Left ventricle myocardium inferior (tissue), 1 donor: ENCODE measurements at places on chromosomes 3 and 15.

DNA sequence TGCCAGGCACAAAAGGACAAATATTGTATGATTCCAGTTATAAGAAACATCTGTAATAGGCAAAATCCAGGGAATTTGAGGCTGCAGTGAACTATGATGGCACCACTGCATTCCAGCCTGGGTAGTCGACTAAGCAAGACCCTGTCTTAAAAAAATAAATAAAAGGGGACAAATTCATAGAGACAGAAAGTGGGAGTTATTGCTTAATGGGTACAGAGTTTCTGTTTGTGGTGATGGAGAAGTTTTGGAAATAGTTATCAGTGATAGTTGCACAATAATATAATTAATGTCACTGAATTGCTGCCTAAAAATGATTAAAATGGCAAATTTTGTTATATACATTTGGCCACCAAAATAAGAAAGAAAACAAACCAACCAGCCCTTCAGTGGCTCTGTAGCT is 27.6 kb upstream of the CNBP start:
- DNase-seq = no peak

GRCh38 chr3:69352305-69353087 is 33.4 kb downstream of the FRMD4B start:
- DNase-seq = no peak

DNA sequence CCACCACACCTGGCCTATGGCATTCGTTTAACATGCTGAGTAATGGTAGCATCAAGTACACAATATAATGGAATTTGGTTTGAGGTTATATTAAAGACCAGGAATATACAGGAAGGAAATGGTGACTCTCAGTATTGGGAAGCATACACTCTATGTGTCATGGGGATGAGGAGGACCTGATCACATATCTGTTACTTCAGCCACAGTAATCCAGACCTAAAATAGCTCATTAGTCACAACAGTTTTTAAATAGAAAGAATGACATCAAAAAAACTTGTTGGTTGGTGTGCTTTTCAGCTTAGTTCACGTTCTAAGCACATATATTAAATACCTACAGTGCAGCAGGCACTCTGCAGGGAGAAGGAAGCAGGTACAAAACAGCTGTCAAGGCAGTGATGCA is 52.5 kb upstream of the ATP2C1 start:
- no peak for DNase-seq

DNA sequence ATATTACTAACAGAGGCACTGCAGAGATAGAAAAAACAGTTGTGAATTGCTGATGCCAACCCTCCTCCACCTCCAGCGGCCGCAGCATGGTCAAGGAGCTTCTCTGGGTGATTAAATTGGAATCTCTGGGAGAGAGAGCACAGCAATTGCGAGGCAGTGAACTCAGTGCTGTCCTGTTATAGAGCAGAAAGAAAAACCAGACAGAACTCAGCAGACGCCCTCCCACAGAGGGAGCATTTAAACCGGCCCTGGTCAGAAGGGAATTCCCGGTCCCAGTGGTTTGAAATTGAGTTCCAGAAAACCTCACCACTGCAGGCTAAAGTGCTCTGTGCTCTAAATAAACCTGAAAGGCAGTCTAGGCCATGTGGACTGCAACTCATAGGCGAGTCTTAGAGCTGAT is 175.4 kb downstream of the SQOR start:
- no peak for DNase-seq

DNA sequence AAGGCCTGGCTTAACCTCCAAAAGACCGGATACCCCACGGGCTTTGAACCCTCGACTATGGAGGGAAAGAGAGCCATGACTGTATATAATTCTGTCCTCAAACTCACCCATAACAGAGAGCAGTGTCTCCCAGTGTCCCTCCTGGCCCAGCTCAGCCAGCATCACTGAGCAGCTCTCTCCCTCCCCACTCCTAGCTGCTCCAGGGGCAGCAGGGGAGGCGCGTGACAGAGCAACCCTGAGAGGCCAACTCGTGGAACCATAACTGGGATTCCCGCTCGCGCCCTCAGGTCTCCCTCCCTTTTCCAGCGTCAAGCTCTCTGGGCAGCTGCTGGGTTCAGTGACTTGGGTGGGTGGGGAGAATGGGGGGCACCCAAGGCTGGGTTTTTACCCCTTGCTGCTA is 561 bp upstream of the CPLX3 start:
- DNase-seq = no peak

DNA sequence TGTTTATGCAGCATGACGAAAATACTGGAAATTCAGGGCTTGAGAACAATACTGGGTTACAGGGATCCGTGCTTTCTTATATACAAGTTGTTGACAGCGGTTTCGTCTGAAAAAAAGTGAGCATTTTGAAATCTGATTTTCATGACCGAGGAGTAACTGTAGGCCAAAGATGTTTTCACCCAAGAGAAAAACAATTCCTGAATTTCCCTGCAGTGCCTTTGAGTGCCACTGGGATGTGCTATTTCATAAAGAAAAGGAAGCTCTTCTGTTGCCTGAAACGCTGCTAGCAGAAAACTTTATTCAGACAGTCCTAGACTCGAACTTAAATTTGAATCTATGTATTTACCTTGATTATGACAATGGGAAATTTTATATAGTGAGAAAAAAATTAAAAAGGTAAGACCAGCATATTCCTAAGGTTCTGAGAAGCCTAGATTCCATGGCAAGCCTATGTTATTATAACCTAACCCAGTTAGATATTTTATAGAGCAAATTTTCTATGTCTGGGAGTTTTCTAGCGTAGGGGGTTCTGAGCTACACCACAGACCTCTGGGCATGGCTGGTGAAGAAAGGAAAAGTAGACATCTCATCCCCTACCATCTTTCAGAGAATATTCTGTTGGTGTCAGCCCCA is 30.2 kb downstream of the KCNAB1 start:
- no peak for DNase-seq

- no peak for DNase-seq
Measured at GRCh38 chr15:90814191-90814821, 54.1 kb upstream of the FURIN start.

- DNase-seq = no peak
Measured at GRCh38 chr3:189851682-189852081, 220.5 kb downstream of the TP63 start.
